ENCODE measurements at places on chromosomes 16 and 17.
A peak's percentile ranks its signal among the peaks of the same experiment; 100 is the strongest.

DNA sequence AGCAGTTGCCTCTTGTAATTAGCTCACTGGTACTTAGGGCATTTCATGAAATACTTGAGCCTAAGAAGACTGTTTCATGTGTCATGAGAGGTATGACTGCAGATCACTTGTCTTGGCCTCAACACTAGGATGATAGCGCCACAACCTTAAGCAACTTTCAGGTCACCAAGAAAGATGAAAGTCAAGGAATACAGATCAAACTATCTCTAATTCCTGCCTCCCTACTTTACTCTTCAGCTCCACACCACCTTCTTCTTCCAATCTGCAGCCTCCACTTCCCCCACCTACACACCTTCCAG is 28.0 kb downstream of the GNA13 start:
- no peak for DNase-seq

GRCh38 chr17:16191604-16192003 is 23.7 kb downstream of the NCOR1 start:
- no peak for DNase-seq

DNA sequence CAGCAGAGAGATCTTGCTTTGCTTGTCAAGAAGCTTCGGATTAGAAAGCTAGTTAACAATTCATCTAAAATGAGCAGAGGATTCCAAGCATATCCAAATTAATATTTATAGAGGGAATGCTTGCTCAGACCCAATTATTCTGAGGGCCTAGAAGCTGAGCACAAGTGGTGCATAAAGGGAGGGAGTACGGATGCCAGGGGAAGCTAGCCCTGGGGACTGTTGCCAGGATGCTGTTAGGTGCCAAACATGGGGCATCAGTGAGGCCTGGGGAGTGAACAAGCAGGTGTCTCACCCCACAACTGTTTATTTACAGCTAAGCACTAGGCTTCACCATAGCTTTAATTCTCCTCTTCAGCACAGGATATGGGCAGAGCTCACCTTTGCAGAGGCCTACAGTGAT is 684.1 kb upstream of the C16orf82 start:
- no peak for DNase-seq

- no peak for DNase-seq
Measured at GRCh38 chr17:40678902-40679522, 14.0 kb upstream of the KRT222 start.

DNA sequence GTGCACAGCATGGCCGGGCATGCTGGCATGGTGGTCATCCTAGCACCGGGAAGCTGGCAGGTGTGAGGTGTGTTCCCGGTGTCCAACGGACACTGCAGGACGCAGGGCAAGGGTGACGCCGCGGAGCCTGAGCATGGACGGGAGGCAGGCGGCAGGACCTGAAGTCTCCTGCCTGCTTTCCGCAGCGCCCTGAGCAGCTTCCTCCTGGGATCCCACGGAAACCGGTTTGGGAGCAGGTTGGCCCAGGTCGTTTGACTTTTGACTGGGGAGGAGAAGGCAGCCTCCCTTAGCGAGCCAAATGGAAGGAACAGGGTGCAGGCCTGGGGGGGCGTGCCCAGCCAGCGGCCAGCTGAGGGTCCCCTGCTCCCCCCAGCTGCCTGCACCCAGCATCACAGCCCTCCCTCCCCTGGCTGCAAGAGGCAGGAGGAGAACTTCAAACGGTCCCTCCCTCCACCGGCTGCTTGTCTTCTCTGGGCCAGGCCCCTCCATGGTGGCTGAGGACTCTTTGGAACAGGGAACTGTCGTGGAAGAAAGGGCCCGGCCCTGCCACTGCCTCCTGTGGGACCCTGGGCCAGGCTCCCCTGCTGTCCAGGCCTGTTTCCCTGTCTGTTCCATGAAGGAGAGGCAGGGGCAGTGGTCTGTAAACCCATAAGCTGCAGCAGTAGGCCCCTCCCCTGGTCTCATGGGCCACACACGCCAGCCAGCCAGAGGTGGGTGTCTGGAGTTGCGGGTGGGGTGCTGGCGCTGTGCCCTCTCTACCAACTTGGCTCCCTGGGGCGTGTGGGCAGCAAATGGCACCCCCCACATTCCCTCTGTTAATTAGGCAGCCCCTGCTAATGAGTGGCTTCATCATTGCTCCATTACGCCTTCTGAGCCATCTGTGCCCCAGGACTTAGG is 7.8 kb upstream of the ADGRG1 start:
- no peak for DNase-seq

DNA sequence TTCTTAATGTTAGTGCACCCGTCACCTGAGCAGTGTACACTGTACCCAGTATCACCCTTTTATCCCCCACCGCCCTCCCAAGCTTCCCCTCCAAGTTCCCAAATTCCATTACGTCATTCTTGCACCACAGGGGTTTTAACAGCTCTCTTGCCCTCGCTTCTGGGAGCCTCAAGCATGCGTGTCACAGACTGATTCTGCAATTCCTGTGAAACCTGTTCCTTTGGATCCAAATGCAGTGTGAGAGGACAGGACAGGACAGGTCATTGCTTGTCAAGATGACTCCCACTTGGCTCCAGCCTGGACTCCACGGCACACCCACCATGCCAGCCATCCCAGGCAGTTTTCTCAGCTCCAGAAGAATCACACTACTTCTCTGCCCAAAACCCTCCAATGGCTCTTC is 44.1 kb downstream of the CYB5D2 start:
- DNase-seq, result no peak

DNA sequence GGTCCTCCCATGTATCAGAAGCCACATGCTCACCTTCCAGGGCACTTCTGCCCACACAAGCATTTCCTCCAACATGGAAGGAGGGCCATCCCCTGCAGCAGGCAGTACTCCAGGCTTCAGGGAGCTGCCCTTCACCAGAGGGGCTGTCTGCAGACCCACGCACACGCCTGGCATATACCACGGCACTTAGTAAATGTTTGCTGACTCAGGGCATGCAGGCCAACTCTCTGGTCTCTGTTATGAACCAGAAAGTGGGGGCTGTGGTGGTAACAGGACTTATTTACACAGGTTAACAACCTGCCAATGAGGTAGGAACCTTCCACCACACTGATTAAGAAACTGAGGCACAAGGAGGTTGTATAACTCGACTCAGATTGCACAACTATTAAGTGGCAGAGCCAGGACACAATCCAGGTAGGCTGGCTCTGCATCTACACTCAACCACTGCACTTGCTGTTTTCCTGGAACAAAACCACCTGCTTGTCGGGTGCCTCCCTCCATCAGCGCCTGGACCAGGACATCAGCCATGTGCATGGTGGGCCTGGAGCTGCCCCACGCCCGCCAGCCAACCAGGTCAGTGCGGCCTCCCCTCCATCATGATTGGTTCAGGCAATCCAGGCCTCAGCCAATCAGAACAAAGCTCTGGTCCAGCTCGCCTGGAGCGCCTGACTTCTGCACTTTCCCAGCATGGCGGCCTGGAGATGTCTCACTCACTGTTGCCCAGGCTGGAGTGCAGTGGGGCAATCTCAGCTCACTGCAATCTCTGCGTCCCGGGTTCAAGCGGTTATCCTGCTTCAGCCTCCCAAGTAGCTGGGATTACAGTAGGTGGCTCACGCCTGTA is 19.2 kb downstream of the ACTG1 start:
- DNase-seq, result no peak

GRCh38 chr17:57892820-57893595 is 43.2 kb upstream of the MRPS23 start:
- peak; percentile 100 for DNase-seq

GRCh38 chr17:72890711-72891110 is 201.8 kb downstream of the SLC39A11 start:
- DNase-seq, result no peak

DNA sequence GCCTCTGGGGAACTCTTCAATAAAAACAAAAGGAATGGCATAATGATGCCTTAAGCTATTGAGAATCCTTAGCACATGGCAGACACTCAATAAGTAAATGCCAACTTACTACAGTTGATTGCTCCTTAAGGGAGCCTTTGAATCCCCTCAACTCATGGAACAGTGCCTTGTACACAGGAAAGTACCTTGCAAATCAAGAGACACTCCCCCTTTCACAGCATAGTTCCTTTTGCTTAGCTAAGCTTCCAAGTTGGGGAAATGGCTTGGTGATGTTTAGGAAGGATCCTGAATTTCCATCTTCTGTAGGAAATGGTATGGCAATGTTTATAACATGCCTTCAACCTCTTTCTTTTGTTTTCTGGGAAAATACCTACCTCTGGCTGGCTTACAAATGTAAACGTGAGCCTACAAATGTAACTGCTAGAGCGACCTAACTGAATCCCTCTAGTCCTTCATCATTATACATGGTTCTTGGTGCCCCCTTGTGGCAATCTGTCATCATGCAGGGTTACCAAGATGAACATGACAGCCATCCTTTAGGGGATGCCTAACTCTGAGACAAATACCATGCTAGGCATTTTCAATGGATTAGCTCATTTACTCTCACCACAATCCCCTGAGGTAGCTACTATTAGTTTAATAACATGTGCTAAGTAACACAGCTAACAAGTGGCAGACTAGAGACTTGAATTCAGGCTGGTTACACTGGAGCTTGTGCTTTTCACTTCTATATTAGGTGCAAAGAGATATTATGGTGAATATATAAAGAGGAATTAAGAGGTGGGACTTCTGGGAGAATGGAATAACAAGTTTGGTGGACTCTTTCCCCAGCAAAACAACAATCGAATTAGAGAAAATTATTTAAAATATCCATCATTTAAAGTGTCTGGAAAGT is 65.0 kb downstream of the MMD start:
- DNase-seq, result peak; percentile 71

GRCh38 chr17:235831-236640 is 54.6 kb upstream of the DOC2B start:
- DNase-seq, result no peak

GRCh38 chr16:1379304-1380076 is 27.8 kb downstream of the GNPTG start:
- peak; percentile 31 for DNase-seq

- no peak for DNase-seq
Measured at GRCh38 chr16:49398761-49399160, 25.2 kb downstream of the C16orf78 start.

- DNase-seq, result no peak
Measured at GRCh38 chr17:55163408-55163807, 101.4 kb upstream of the HLF start.

DNA sequence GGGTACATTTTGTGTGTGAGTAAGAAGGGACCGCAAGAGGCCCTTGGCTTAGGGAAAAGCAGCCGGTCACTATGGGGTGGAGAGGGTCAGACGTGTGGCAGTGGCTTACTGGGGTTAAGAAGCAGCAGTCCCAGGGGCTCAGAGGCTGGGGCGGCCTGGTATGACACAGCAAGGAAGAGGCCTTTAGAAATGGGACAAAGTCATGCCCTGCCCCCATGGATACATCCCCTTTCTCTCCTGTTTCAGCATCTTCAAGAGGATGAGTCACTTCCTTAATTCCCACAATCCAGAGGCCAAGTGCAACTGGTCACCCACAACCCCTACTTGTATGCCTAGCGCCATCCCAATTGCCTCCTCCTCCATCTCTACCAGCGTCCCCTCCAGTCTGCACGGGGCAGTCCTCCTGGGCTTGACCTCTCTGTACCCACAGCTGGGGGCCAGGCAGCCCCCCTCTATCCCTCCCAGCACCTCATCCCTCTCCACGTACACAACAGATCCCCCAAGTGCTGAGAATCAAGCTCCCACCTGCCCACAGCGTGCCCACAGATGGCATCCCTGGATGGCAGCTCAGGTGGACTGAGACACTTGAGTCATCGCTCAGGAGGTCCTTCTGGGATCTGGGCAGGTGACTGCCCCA is 6.9 kb upstream of the EFTUD2 start:
- peak; percentile 92 for DNase-seq

DNA sequence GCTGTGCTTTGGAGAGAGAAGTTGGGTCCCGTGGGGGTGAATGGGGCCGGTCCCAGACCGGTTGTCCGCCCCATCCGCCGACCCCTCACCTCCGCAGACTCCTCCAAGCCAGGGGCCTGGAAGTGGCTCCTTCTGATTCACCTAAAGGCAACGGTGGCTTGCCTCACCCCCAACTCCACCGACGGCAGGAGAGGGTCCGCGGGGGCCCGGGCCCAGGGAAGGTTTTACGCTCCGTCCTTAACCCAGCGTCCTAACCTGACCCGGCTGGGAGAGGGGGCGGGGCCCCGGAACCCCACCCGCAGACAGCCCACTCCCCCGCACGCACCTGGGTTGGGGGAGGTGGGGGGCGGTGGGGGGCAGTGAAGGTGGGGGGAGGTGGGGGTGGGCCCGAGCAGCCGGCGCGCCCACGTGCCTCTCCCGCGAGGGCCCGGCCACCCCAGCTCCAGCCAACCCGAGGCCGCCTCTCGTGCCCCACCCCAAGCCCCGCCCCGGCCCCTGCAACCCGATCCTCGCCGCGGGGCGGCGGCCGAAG is 12.7 kb upstream of the CD300A start:
- no peak for DNase-seq

- no peak for DNase-seq
Measured at GRCh38 chr17:76145231-76146052, 4.4 kb upstream of the FOXJ1 start.

GRCh38 chr16:56584276-56584675 is 5.1 kb upstream of the MT3 start:
- DNase-seq, result no peak

DNA sequence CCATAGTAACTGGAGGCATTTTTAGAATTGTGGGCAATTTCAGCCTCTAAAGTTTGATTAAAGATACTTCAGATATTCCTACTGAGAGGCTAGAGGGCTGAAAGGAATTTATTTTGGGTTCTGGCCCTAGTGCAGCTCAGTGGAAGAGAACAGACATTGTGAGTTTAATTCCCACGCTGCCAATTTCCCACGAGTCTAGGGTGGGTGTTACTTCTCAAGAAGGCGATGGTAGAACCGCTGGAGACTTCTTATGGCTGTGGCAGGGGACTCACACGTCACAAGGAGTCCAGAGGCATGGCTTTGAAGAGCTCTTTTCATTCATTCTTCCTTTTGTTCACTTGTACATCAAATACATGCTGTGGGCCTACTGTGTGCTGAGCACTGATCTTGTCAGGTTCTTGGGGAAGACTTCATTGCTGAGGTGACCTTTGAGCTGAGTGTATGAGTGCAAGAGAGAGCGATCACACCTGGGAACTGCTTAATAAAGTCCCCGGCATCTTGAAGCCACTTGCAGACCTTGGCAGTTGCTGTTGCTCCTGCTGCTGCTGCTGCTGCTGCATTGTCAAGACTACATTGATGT is 111.7 kb downstream of the WWOX start:
- no peak for DNase-seq

DNA sequence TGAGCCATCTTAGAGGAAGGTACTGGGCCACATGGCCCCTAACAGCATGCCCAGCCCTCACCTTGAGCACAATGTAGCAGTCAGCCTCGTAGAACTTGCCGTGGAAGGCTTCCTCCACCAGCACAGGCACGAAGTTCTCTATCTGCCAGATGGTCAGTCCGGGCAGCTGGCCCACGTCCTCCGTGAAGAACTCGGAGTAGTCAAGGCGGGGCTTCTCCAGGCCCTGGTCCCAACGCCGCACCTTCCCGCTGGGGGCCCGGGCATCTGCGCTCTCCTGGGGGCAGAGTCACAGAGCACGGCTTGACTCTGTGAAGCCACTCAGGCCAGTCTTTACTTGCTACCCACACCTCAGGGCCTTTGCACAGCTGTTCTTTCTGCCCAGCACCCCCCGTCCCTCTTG is 7.3 kb downstream of the FLII start:
- DNase-seq, result no peak

- no peak for DNase-seq
Measured at GRCh38 chr16:80079072-80079471, 461.7 kb upstream of the DYNLRB2 start.

- DNase-seq, result no peak
Measured at GRCh38 chr16:31530405-31530804, 2.7 kb downstream of the AHSP start.
